ENCODE measurements at places on chromosomes 12 and 14. TPM values are rescaled to one million over a fixed set of nuclear protein-coding genes. Genes with fewer than 3 reads are reported as not detected.

PEBP1 gene
- polyA plus RNA-seq = 330 TPM

GLIPR1 gene
- polyA plus RNA-seq = 17.7 TPM

RAD51AP1 gene
- 29.0 TPM for polyA plus RNA-seq

SLC8A3 gene
- 0.37 TPM for polyA plus RNA-seq

PHETA1 gene
- polyA plus RNA-seq = 11.9 TPM

ABCC9 gene
- polyA plus RNA-seq = 23.2 TPM

MORN3 gene
- 1.2 TPM for polyA plus RNA-seq

RILPL1 gene
- polyA plus RNA-seq = 24.0 TPM

SPIC gene
- polyA plus RNA-seq = not detected

POTEG gene
- 0.14 TPM for polyA plus RNA-seq

DHRS2 gene
- polyA plus RNA-seq = 39.5 TPM

HCAR1 gene
- 2.0 TPM for polyA plus RNA-seq

CLEC1B gene
- polyA plus RNA-seq = 1.1 TPM

HRK gene
- polyA plus RNA-seq = 0.38 TPM

DLGAP5 gene
- polyA plus RNA-seq = 27.2 TPM

IAPP gene
- polyA plus RNA-seq = not detected

PEX5 gene
- polyA plus RNA-seq = 51.6 TPM

GRCh38 chr12:49048953-49049352 is 11.6 kb downstream of the KMT2D start:
- DNase-seq = no peak

DNA sequence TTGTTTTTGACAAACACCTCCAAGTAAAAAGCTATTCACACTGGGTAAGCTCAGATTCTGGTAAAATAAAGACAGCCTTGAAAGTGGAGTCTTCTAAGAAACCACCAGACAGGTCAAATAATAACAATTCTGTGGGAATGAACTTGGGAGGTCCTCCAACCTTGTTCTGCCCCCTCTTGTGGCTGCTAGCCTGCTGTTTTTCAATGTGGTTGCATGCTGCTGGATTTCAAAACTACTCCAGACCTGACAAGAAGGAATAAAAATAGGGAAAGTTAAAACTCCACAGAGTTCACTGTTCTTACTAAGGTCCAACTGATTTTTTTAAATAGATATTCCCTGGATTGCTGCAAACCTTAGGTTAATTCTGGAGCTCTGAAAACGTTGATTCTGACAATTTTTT is 32.2 kb upstream of the RIN3 start:
- DNase-seq = no peak

- DNase-seq = no peak
These were observed 39.4 kb upstream of the BMP4 start for GRCh38 chr14:53996041-53996440.

GRCh38 chr14:21993837-21994236 is 320.2 kb upstream of the OR4E1 start:
- DNase-seq = no peak

DNA sequence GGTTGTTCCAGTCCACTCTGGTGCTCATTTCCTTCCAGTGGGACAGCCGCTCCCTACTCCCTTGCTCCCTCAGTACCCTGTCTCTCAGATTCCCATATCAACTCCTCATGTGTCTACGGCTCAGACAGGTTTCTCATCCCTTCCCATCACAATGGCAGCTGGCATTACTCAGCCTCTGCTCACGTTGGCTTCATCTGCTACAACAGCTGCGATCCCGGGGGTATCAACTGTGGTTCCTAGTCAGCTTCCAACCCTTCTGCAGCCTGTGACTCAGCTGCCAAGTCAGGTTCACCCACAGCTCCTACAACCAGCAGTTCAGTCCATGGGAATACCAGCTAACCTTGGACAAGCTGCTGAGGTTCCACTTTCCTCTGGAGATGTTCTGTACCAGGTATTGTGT is 69.9 kb downstream of the RAD52 start:
- DNase-seq = no peak

- no peak for DNase-seq
These were observed 153.5 kb upstream of the MAX start for GRCh38 chr14:65255583-65256461.

DNA sequence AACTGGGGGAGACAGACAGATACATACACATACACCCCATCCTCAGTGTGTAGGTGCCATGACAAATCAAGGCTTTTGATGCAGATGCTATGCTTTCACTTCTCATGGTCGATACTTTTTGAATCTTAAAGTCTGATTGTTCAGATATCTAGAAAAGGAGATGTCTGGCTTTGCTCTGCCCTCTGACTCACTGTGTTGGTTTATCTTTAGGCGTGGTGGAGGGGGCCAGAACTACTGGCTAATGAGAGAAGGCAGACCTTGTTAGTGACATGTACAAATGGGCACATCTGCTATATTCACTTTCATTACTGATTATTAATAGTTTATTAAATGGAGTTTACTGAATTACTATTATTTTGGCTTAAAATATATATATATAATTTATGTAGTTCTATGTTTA is 444.3 kb upstream of the RGS6 start:
- DNase-seq = no peak

- DNase-seq = no peak
These were observed 92.3 kb upstream of the SLCO1C1 start for GRCh38 chr12:20602641-20603391.

DNA sequence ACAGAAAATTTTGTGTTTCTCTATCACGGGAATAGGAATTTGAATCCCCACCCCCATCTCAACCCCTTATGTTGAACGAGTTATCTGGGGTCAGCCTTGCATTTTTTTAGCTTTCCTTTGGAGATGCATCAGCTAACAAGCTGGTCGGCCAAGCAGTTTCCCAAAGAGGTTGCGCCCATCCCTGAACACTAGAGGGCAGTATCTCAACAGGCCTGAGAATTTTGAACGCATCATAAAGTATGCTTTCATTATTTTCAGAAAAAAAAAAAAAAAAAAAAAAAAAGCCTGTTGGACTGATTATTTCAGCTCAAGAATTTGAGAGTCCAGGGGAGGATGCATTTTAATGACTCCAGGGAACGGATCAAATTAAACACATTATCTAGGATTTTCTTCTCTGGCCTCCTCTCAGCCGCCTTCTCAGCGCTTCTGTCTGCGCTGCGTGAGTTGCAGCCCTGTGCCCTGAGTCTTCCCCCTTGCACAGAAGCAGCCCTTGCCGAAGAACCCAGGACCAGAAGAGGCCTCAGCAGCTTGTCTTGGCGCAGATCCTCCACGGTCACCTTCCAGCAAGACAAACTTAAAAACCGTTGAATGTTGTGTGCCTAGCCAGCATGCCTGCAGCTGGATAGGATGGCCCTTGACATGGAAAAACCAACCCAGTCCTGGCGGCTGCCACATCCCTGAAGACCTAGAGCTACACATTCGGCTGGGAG is 76.6 kb upstream of the GZMB start:
- DNase-seq = no peak

GRCh38 chr14:63432228-63432627 is 110.9 kb downstream of the PPP2R5E start:
- no peak for DNase-seq

DNA sequence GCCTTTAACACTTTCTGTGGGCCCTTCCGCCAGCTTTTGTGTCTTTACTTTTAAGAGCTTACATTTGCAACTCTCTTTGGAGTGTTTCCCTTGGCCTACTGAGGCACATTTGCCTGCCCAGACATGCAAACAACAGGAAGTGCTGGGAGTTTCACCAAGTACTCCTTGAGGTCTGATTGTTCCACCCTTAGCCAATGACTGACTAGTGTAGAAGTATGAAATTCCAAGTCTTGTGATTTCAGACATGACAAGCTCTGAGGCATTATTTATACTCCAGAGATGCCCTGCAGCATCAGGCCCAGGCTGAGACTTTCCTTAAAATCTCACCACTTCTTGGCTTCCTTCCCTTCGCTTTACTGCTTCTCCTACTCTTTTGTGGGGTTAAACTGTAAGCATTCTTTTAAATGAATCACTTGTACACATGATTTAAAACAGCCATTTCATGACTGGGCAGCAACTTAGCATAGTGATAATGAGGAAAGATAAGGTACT is 174.1 kb downstream of the SLC6A15 start:
- DNase-seq = no peak

- no peak for DNase-seq
These were observed 1021.5 kb upstream of the TMEM132C start for GRCh38 chr12:127245437-127245836.

DNA sequence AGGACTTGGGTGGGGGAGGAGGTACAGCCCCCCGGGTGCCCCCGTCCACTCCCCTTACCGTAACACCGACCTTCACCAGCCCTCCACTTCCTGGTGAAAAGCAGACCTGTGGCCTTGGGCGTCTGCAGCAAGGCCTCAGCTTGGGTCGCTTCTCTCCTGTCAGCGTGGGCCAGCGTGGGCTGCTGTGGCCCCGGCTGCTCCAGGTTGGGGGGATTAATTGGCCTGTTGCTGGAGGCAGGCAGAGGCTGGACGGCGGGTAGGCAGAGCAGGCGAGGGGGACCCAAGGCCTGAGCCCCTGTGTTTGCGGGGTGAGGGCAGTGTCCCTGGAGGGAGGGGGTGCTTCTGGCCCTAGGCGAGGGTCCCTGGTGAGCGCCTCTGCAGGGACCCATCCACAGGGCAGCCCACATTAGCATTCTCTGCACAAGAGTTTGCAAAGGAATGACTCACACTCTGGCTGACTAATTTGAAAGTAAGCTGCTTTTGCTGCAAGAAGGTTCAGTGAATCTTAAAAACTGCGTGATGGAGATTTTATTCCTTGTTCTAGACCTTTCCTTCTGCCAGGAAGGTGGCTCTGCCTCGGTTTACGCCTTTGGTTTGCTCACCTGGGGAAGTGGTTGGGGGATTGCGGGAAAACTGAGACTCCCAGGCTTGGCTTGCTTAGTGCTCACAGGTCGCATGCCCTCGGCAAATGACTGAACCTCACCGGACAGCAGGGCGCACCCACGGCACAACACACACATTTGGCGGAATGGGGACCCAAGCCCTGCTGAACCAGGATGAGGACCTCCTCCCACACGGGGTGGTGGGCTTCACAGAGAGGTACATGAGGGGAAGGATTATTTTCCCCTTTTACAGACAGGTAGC is 37.9 kb upstream of the DLK1 start:
- DNase-seq = no peak

- DNase-seq = no peak
These were observed 22.7 kb downstream of the GPR19 start for GRCh38 chr12:12673296-12673695.

GRCh38 chr14:34649344-34649743 is 19.4 kb upstream of the SNX6 start:
- no peak for DNase-seq

GRCh38 chr14:37157987-37158386 is 14.4 kb downstream of the SLC25A21 start:
- DNase-seq = no peak

DNA sequence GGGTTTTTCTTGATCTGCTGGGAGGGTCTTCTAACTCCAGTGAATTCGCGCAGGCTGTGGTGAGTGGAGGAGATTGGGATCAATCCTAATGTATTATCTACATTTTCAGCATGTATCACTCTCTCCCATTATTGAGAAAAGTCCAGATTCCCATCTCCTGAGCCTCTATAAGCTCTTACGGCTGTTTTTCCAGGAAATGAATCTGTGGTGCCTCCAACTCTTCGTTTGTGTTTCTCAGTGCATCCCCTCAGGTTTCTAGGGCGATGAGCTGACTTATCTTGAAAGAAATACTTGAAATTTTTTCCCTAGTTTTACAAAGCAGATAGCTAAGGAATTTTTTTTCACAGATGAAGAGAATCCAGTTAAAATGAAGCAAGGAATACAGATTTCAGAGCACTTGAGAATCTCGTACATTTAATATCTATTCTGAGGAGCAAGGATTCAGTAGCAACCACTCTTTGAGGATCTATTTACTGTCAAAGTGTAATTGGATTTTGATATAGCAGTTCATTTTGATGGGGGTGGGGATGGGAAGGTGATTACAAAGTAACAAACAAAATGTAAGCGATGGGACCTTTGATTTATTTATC is 138.7 kb downstream of the BRMS1L start:
- no peak for DNase-seq

DNA sequence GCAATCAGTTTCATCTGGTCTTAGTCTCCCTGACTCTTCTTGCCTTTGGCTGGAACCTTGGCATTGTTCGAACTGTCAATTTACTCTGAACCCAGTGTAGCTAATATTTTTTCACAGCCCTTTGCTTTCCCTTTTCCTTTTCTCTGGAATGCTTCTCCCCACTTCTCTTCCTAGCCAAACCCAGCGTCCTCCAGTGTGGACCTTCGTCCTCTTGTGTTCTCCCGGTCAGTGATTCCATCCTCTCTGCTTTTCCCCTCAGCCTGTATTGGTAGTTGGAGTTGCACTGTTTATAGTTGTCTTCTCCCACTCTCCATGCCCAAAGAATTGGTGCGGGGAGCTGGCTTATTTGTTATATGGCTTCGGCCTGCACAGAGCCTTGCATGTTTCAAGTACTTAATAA is 9.4 kb downstream of the ACVR1B start:
- no peak for DNase-seq

GRCh38 chr14:58744801-58745394 is 107.1 kb downstream of the DACT1 start:
- no peak for DNase-seq

DNA sequence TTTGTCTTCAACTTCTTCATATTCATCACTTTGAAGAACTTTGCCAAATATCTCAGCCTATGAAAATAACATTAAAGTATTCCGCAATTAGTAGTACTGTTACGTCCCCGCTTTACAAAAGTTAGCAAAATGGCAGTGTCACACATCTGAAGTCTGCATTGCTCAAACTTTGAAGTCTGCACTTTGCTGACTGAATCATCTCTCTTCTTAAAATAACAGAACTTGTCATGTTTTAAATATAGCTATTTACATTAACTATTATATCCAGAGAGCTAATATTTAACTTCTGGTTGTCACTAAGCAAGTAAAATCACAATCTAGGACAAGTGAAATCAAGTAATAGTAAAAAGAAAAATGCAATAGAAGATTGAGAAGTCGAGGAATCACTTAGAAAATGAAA is 34.5 kb downstream of the IPO8 start:
- no peak for DNase-seq

- no peak for DNase-seq
These were observed 49.4 kb upstream of the TMCC3 start for GRCh38 chr12:94699801-94700200.

DNA sequence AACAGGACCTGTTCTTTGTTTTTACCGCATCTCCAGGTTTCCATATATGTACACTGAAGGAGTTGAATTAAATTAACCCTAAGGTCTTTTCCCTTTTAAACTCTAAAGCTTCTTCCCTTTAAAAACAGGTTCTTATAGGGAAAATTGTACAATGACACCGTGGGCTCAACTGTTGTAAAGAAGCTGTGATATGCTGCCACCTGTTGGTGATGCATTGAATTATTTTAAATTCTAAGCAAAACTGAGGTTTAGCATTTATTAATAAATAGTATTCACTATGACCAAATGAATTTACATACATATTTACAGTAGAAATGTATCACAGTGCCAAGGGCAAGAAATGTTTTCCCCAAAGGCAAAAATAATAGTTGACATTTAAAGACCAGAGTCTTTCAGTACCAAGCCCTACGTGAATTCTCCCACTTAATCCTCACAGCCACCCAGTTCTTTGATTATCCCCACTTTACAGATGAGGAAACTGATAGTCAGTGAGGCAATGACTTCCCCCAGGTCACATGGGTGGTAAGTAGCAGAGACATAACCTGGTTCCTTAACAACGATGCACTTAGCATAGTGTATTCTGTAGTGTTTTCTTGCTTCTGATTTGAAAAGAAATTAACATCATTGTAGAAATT is 35.7 kb upstream of the TMEM263 start:
- no peak for DNase-seq

Data from left renal cortex interstitium (tissue), 4 donors.